NCI-H526 (cell line): ENCODE measurements at places on chromosomes 3 and 15.

DNA sequence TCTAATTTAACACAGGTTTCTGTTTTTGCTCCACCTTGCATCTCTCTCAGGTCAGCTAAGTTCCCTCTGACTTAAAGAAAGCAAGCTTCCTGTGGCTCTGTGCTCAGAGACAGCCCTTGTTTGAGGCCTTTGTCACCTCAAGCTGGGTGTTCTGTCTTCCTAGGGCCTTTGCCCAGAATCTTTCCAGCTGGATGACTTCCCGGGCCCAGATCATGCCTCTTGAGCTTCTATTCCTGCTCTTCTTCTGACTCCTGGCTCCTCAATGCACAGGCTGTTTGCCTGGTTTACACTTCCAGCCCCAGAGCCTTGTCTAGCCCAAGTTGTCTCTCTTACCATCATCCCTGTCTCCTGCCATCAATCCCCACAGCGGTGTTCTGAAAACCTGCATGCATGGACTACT, 300.6 kb downstream of the VPS13C start:
- DNase-seq: no peak

GRCh38 chr15:66071921-66072295, 181.6 kb downstream of the MEGF11 start:
- DNase-seq: no peak

GRCh38 chr3:124867511-124867910, 19.7 kb downstream of the ITGB5 start:
- no peak for DNase-seq

- no peak for DNase-seq
These were observed 391.6 kb upstream of the DPPA4 start for GRCh38 chr3:109728861-109729494.

GRCh38 chr3:188310270-188310710, 156.3 kb downstream of the LPP start:
- DNase-seq: no peak

DNA sequence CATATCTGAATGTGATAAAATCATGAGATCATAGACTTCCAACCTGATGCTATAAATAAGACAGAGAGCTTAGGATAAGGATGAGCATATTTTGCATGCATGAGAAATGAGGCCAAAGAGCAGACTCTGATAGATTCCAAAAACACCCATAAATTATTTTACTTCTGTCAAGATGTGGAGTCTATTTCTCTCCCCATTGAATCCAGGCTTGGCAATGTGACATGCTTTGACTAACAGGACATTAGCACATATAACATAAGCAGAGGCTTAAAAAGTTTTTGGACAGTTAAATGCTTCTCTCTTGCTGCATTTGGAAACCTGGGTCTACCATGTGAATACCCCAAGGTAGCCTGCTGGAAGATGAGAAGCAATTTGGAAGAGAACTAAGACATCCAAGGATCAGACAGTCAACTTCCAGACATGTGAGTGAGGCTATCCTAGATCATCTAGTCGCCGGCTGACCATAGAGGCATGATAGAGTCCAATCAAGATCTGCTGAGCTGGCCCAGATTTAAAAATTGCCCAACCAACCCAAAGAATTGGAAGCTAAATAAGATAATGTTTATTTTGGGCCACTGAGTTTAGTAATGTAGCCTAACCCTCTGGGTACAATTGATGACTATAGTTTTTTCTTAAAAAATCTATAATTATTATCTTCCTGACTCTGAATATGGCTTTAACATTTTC, 30.3 kb downstream of the MYLK start:
- DNase-seq: no peak

DNA sequence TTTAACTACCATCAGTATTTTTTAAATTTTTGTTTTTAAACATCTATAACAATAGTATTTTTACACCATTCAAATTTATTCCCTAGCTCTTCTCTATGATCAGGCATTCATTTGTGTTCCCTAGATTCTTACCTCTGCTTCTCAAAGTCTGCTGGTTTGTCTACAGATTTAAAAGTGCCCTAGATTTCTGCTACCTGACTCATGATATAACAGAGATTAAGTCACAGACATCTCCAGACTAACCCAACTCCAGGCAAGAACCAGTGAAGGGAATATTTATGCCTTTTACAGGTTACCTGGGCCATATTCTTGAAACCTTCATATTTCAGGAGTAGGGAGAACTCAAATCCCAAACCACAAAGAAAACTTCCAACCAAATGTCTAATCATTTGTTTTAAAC, 38.8 kb downstream of the ADAM10 start:
- DNase-seq: no peak

DNA sequence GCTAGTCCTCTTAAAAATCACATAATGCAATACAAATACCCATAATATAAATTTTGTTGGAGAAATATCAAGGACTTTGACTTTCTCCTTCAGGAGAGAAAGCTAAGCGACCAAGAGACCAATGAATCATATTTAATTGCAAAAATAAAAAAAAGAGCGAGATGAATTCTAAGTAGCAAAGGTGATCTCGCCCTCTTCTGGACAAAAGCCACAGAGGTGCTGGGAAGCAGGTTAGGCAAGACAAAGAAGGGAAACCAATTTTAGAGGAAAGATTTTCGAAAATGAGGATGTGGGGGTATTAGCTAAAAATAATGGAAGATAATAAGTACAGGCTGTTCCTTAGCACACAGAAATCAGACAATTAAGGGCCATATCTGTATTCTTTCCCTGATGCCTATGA, 111.4 kb upstream of the PLAAT1 start:
- no peak for DNase-seq

DNA sequence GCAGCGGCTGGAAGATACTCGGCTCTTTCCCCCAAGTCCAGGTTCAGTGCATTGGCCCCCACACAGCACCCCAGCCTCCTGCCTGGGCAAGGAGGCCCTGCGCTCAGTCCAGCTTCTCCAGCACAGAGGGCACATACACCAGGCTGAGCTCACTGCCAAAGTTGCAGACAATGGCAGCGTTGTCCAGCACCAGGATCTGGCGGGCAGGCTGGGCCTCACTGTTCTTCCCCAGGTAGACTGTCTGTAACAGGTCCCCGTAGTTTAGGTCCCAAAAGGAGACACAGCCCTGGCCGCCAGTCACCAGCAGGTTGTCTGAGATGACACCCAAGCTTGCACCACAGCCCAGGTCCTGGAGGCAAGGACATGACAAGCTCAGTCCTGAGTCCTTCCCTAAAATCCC, 32.9 kb downstream of the PTPN23 start:
- DNase-seq: no peak

DNA sequence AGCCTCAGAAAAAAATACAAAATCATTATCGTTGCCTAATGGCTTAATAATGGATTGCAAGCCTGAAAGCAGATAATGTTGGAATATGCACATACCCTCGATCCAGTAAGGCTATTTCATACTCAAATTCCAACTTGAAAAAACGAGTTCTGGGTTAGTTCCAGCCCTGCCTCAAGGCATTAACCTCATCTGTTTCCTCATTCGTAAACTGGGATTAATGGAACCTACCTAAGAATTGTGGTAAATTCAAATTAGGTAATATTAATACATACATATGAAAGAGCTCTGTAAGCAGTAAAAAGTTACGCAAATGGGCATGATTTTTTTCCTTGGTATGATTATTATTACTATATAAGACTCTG, 107.5 kb downstream of the SRGAP3 start:
- DNase-seq: no peak

GRCh38 chr3:140736863-140737460, 59.1 kb downstream of the TRIM42 start:
- peak; percentile 35 for DNase-seq
